ENCODE measurements at places on chromosomes 3 and 15. TPM values are rescaled to one million over a fixed set of nuclear protein-coding genes. Genes with fewer than 3 reads are reported as not detected.
A peak's percentile ranks its signal among the peaks of the same experiment; 100 is the strongest.

The CYP8B1 gene
- polyA plus RNA-seq = 0.09 TPM

The KIF7 gene
- 5.7 TPM for polyA plus RNA-seq

The ITIH1 gene
- not detected for polyA plus RNA-seq

GRCh38 chr15:69634860-69635259, 182.2 kb downstream of the RPLP1 start:
- DNase-seq = no peak

DNA sequence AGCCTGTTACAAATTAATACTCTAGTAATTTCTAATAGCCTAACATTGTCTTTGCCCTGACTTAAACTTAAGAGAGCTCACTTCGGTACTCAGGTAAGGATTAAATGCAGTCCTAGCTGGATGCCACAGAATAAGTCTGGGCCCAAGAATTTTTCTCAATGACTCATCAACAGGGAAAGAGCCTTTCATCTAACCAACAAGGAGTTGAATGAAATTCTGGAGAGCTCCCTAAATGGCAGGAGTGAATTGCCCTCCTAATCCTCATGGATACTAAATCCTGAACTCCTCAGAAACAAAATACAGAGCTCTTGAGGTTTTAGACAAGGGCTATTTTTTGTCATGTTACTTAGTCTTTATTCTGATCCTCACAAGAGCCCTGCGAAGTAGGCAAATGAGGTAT, 159.5 kb downstream of the PLCH1 start:
- no peak for DNase-seq

DNA sequence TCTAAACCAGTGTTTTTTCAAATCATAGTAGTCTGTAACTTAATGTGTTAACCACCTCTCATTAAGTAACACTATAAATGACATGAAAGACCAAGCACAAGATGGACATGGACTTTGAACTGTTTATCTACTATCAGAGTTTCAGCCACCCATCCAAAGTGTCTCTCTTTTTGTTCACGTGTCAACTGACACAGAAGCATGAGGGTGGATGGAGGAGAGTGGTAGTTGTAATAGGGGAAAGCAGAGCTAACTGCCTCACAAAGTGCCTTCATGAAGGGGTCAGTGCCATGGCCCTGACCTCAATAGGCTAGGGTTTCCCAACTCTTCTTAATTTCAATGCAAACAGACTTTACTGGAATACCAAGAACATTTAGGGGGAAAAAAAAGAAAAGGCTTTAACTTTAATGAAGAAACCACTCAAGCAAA, 32.1 kb upstream of the TRPM7 start:
- no peak for DNase-seq

DNA sequence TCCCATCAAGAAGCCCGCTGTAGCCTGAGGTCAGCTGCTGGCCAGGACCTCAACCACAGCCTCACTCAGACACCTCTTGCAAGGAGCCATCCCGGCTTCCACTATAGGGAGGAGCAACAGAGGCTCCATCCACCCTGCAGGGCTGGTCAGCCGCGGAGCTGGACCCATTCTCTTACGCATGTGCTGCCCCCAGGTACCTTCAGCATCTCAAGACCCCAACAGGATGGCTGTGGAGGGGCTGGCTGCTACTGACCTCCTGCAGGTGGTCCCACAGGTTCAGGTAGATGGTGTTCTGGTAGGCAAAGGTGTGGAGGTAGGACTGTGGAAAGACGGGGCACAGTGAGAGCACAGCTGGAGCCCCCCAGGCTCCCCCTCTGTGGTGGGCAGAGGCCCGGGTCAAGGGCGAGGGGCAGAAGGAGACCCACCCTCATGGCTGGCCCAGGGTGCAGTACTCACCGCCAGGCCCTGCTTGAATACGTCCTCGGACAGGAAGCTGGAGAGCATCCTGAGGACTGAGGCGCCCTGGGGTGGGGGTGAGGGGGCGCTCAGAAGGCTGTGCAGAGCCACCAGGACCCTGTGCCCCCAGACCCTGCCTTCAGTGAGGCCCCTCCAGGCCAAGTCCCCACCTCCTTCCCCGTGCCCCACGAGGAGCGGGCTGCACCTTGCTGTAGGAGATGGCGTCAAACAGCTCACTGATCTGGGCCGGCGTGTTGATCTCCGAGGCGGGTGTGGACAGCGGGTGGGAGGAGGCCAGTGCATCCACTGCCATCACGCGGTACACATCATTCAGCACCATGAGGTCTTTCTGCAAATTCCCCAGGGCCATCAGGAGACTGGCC, 11.4 kb downstream of the ANPEP start:
- no peak for DNase-seq

DNA sequence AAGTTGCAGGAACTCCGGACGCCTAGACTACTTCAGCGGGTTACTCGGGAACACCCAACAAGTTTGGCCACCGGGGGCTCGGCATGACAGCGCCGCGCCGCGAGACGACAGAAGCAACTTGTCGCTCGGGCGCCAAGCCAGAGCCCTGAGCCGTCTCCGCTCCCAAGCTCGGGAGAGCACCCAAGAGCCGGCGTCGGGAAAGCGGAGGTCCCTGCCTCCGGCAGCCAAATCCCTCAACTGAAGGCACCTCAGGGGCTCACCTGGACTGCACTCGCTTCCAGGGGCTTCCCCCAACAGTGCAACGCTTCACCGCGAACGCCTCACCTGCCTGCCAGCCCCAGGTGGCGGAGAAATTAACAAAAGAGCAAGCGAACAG, 640 bp downstream of the MB21D2 start:
- DNase-seq = no peak

GRCh38 chr3:120846073-120846472, 61.9 kb upstream of the STXBP5L start:
- DNase-seq = no peak

- DNase-seq = no peak
These were observed 22.1 kb downstream of the CNTN3 start for GRCh38 chr3:74592359-74592758.

DNA sequence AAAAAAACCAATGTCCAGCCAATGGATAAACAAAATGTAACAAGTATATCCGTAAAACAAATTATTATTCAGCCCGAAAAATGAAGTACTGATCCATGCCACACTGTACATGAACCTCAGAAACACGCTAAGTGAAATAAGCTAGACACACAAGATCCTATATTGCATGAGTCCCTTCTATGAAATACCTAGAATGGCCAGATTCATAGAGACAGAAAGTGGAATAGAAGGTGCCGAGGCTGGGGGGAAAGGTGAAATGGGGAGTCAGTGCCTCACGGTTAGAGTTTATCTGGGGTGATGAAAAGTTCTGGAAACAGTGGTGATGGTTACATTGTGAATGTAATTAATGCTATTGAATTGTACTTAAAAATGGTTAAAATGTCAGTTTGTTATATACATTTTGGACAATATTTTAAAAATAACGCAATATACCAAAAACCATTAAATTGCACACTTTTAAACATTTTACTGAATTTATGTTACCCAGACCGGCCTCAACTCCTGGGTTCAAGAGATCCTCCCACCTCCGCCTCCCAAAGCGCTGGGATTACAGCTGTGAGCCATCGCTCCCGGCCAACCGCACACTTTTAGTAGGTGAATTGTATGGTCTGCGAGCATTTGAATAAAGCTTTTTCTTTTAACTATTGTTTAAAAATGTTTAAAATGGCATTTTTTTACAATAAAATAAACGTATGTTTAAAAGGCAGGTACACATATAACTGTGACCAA, 2.1 kb downstream of the RNF168 start:
- DNase-seq = no peak

- peak; percentile 92 for DNase-seq
These were observed 37.6 kb downstream of the FAM3D start for GRCh38 chr3:58628823-58629562.

DNA sequence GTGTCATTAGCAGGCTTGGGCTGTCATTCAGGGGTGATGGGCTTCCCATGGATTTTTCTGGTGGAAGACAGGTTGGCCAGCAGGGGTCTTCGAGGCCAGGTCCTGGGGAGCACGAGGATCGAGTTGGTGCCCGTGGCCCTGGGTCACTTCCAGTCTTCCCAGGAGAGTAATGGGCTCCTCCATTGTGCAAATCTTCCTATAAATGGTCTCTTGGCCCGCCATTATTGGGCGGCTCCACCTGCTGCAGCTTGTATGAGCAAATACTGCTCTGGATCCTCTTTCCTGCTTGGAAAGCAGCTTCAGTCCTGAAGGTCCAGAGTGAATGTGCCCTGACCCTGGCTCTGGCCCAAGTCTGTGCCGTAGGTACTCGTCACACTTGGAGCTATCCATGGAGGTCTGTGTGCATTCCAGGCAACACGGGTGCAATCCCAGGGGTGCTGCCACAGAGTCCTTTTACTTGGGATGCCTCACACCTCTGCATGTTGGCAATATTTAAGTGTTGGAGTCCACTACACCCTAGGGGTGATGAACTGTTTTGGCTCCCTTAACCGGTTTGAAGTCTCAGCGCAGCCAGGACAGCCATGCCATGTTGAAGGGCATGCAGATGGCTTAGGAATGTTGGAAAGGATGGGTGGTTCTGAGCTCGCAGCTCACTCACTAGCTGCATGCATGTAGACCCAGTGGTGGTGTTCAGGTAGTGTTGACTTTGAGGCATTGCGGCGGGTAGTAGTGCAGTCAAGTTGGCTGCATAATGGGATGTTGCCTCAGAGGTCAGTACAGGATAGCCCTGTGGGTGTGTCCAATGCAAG, 97.6 kb downstream of the SNRPN start:
- DNase-seq = no peak

- DNase-seq = no peak
These were observed 103.0 kb downstream of the SUCNR1 start for GRCh38 chr3:151976211-151977050.

GRCh38 chr3:111801693-111802092, 57.4 kb upstream of the PHLDB2 start:
- no peak for DNase-seq

- no peak for DNase-seq
These were observed 189.3 kb downstream of the SV2B start for GRCh38 chr15:91289324-91289723.

DNA sequence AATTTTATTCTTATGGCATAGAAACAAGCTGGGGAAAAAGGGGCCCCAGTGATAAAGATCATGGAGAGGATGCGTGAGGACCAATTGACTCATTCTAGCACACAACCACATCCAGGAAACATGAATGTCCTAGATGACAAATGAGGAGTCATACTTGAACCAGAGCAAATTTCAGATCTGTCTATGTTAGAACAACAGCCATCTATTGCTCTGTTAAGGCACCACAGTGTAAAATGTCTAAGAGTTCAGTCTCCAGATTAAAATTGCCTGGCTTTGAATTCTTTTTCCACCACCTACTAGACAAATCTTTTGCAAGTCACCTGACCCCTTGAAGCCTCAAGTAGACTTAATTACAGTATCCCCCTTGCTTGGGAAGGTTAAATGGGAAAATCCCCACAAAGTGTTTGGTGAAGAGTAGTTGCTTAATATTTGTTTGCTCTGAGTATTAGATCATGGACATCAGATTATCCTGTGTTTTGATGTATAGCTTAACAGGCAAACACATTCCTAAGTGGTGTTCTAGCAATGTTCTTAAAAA, 258.7 kb upstream of the TGFBR2 start:
- no peak for DNase-seq

DNA sequence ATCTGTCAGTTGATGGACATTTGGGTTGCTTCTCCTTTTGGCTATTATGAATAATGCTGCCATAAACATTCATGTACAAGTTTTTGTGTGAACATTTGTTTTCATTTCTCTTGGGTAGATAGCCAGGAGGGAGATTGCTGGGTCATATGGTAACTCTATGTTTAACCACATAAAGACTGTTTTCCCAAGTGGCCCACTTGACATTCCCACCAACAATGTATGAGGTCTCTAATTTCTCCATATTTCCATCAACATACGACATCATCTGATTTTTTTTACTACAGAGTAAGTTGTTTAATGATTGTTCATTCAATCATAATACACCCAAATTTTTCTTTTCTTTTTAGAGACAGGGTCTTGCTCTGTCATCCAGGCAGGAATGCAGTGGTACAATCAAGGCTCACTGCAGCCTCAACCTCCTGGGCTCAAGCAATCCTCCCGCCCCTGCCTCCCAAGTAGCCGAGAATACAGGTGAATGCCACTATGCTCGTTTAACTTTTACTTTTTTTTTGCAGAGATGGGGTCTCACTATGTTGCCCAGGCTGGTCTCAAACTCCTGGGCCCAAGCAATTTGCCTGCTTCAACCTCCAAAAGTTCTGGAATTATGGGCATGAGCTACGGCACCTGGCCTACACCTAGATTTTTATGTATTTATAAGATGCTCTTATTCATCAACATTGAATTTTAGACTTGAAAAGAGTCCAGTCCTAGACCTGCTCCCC, 6.8 kb downstream of the IP6K1 start:
- no peak for DNase-seq

GRCh38 chr3:48503401-48504050, 448 bp downstream of the SHISA5 start:
- DNase-seq = no peak

DNA sequence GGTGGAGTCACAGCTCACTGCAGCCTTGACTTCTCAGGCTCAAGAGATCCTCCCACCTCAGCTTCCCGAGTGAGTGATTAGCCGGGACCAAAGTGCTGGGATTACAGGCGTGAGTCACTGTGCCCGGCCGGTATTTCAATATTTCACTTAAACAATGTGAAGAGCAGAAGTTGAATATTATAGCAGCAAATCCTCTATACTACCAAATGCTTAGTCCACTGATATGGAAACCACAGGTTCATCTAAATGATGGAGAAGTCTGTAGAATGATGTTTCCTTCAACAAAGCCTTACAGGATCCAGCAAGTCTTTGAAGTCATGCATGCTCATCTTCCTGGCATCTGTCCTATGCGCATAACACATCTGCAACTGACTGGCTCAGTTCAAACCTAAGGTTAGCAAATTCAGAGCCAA, 20.3 kb upstream of the UACA start:
- no peak for DNase-seq

- DNase-seq = no peak
These were observed 19.8 kb downstream of the LARP6 start for GRCh38 chr15:70833861-70834765.

DNA sequence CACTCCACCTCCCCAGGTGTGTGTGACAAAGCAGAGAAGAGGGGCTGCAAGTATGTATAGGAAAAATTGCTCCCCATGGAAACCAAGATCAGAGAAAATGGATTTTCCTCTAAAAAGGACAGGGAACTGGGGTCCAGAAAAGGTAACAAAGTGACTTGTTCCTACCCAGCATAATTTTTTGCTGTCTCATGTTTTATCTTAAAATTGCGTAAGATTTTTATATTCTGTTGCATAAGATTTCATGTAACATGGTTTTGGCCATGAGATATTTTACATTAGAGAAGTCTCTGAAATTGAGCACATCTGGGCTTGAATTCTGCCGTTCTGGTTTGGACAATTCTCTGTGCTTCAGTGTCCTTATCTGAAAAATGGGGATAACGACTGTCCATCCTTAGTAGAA, 335.7 kb upstream of the RORA start:
- no peak for DNase-seq

DNA sequence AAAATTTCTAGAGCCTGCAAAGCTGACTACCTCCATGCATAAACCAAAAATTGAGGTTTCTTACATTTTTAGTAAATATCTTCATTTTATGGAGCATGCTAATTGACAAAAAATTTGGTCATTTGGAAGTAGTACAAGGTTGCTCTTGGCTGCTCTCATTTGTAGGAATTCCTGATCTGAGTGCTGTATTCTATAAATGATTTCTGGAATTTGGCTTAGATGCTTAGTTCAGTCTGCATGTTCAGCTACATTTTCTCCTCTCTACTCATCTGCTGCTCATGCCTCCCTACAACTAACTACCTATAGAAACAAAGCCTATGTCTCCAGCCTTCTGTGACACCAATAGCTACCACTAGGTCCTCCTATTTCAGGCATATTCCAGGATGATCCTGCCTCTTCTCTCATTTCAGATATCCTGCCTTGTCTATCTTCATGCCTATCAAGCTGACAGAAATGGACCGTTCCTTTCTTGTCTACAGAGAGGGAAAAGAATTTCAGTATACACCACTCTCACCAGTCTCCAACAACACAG, 901.1 kb downstream of the TBL1XR1 start:
- no peak for DNase-seq

GRCh38 chr3:129413687-129414506, 14.5 kb downstream of the EFCAB12 start:
- DNase-seq = no peak
